ENCODE measurements at places on chromosomes 5 and 9.

DNA sequence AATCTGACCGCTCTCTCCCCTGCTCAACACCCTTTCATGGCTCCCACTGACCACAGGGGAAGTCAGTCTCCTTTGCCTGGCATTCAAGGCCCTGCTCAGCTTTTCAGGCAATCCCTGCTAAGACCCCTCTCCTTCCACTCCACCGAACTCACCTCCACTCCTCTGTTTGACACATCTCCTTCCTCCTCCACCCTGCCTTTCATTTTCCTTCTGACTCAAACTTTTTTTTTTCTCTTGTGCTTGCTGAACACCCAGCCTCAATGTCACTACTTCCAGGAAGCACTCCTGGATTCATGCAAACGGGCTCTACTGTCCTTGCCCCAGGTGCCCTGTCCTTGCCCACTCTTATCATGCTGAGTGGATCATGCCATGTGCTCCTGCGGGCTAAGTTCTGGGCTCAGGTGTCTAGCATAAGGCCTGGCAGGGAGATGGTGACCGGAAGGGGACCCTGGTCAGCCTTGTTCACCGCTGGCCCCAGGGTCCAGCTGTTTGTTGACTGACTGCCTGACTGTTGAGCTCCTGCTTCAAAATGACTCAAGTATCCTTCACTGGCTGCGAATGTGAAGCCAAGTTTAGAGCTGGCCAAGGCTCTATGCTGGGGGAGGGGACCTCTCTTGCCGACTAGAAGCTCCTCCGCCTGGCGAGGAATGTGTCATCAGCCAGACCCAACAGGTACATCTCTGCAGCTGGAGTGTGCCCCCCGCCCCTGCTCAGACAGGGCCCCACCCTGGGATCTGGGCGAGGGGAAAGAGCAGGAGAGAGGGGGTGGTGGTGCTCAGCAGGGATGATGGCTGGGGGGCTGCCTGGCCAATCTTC, 6.2 kb downstream of the NR5A1 start:
- DNase-seq: no peak

- DNase-seq: no peak
Observed at GRCh38 chr9:112002847-112003457, 106.3 kb downstream of the UGCG start.

- no peak for DNase-seq
Observed at GRCh38 chr5:56516035-56516434, 282.9 kb upstream of the ANKRD55 start.

DNA sequence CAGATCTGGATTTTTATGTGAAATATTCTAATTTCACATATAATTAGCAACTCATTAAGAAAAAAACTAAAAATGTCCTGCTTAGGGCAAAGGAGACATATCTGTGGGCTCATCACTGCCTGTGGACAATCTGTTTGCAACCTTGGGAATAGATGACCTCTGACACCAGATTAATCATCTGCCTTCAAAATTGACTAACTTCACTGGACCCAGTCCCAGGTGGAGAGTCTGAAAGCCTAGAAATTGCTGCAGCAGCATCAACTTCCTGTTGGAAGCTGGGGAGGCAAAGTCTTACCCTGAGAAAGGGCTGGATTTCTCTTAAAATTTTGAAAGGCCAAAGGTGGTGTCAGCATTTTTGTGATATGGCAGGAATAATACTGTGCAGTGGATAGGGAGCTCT, 76.3 kb upstream of the TNC start:
- no peak for DNase-seq

DNA sequence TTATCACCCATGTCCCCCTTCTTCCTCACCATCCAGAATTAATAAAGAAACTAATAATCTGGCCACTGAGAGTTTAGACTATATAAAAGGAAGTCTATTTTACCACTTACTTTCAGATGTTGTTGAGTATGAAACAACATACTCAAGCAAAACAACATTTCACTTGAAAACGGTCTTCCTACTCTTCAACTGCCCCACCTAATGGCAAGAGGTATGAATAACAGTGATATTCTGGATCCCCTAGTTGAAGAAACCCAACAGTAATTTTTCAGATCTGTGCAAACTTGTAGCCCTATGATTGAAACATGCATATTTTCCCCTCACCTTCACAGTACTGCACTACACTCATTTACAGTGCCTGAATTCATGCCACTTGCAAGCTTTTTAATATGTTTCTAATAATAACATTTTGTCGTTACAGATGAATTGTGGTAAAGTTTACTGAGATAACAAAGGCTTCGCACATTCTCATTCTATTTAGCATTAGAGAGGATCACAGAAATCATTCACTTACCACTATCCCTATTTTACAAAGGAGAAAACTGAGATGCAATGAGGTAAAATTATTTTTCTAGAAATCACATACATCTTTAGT, 267.9 kb upstream of the PDE4D start:
- DNase-seq: no peak

- DNase-seq: no peak
Observed at GRCh38 chr5:79508794-79509193, 5.1 kb downstream of the HOMER1 start.

DNA sequence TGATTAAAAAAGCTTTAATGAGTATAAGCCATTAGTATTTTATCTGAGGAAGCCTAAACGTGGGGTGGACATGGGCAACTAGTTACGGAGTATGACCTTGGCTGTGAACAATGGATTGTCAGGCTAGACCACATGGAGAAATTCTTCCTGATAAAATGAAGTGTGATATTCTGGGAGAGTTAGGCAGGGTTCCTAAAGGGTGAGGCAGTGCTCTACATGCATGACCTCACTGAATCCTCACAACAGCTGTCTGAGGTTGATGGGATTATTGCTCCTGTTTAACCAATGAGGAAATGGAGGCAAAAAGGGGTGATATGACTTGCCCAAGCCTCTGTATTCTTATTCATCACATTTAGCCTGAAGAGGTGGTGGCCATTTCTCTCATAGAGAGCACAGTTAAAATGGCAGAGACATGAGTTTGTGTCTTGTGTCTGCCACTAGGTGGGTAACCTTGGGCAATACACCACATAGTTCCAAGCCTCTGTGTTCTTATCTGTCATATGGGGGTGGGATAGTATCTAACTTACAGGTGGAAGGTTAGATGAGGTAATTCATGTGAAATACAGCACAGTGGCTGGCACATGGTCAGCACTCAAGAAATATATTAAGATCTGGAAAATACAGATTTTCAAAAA, 96.1 kb upstream of the NR3C1 start:
- DNase-seq: no peak

DNA sequence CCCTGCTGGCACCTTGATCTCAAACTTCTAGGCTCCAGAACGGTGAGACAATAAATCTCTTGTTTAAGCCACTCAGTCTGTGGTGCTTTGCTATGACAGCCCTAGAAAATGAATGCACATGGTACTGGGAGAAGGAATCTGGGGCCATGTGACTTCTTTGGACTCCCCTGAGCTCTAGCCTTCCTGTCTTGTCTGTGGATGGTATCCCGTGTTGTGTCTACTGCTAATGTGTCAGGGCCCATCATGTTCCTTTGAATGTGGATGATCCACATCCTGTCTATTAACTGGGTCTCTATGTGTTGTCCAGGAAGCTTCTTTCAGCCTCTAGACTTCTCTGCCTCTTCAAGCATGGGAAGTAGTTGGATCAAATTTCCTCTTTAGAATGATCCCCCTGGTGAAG, 25.1 kb downstream of the IL7R start:
- no peak for DNase-seq

- DNase-seq: no peak
Observed at GRCh38 chr5:146718609-146719008, 159.9 kb downstream of the PPP2R2B start.

DNA sequence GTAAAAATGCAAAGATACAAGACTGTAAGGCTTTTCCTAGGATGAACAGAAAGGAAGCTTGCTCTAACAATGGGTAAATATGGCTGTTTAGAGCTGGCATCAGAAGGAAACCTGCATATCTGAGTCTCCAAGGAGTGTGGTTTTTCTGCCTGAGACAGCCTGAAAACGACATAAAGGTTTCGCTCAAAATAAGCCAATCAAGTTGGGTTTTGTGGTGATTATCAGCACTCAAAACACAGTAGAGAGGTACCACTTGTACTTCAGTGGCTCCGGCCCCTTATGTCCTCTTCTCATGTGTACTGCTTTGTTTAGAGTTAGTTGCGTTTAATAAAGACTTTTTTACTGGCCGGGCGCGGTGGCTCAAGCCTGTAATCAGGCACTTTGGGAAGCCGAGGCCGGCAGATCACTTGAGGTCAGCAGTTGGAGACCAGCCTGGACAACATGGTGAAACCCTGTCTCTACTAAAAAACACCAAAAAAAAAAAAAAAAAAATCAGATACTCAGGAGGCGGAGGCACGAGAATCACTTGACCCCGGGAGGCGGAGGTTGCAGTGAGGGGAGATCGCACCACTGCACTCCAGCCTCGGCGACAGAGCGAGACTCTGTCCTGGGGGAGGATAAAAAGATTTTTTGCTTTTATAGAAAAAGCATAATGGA, 39.4 kb downstream of the KLF9 start:
- no peak for DNase-seq

DNA sequence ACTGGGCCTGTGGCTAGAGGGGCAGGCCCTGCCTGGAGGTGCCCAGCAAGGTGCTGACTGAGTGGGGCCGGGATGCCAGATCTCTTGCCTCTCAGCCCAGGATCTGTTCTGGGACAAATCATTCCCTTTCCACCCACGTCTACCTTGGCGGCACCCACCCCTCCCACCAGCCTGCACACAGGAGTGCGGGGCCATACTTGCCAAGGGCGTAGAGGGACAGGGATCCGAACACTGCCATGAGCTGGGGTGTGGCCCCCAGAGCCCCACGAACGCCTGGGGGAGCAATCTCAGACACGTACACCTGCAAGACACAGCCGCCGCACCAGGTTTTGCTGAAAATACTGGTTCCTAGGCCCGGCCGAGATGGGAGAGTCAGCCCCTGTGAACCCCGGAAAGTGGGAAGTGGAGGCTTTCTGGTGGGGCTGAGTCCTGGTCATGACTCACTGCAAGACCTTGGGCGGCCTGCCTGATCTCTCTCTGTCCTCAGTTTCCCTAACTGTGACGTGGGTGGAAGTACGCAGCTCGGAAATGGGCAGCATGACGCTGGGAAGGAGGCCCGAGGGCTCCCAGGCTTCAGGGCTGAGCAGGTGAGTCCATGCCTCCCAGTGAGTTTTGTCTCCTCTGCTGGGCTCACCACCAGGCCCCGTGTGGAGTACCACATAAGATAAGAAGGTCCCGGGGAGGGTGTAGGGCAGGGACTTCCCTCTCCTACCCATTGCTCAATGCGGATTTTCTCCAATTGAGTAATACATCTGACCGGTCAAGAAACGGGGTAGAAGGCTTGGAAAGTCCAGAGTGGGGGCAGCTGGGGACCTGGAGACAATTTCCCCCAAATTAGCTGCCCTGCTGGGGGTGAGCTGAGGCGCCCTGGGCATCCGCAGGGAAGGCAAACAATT, 2.6 kb downstream of the SLC2A6 start:
- DNase-seq: no peak

DNA sequence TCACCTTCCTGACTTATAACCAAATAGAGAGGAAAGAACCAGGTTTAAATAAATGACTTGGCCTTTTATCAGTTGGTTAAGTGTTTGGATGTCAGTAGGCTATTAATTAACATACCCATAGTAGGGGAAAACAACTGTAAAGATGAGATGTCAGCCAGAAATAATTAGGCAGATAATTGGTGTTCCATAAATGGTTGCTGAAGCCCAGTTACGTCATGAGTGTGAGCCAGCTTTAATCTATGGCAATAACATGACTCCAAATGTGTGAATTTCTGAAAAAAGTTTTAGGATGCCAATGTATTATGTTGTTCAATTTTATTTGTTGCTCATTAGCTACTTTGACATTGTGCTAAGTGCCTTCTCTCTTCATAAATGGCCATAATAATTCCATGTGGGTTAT, 180.5 kb downstream of the FBXL7 start:
- DNase-seq: no peak

DNA sequence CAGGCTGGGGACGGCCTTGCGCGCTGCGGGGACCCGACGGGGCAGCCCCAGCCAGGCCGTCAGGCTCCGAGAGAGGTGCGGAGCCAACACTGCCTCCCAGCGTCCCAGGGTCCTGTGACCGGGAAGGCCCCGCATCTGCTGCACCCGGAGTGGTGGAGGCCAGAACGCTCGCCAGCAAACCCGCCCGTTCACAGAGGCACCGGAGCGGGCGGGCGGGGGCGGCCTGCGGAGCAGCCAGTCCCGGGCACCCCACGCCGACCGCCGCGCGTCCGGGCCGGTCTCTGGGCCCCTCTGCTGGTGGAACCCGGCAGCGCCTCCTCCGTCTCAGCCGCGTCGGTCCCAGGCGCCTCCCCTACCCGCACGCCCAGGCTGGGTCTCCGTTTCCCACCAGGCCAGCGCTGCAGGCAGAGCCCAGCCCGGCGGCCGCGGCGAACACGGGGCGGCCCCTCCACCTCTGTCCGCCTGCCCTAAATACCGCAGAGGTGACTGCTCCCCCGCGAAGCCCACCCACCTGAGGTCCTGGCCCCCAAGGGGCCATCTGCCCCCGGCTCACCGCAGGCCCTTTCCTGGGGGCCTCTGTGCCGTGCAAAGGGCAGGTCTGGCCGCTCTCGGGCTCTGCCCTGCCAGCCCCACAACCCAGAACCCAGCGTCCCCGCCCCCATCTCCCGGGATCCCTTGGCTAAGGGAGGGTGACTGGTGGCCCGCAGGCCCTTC, 15.9 kb downstream of the EXD3 start:
- no peak for DNase-seq

GRCh38 chr5:44320188-44320587, 69.0 kb downstream of the FGF10 start:
- DNase-seq: no peak

GRCh38 chr9:128011071-128011817, 30.5 kb upstream of the EEIG1 start:
- no peak for DNase-seq

DNA sequence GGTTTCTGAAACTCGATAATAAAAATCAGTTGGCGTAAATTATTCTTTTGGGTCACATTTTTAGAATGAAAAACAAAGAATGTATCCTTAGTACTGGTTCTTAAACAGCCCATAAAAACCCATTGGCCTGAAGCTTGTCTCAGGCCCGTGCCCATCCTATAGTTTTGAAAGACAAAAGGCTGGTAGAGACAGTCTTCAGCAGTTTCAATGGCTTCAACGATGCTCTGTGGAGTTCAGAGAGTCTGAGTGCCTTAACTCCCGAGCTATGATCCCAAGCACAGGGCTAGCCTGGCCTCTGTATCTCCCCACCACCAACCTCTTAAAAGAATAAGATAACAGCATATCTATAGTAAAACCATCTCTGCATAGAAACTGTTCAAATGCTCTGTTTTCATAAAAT, 595.0 kb downstream of the CDH12 start:
- DNase-seq: no peak

GRCh38 chr5:127785098-127785927, 82.1 kb downstream of the CCDC192 start:
- DNase-seq: no peak

DNA sequence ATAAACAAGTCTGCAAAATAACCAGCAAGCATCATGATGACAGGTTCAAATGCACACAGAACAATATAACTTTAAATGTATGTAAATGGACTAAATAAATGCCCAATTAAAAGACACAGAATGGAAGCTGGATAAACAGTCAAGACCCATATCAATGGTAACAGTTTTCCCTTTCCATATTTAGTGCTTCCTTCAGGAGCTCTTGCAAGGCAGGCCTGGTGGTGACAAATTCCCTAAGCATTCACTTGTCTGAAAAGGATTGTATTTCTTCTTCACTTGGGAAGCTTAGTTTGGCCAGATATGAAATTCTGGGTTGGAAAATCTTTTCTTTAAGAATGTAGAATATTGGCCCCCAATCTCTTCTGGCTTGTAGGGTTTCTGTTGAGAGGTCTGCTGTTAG, 120.2 kb upstream of the RASA1 start:
- DNase-seq: no peak

- no peak for DNase-seq
Observed at GRCh38 chr5:1016036-1016435, 7.4 kb downstream of the NKD2 start.
